Activated T-helper 9 cell treated with anti-CD3 and anti-CD28 coated beads, Interleukin-2, amount 50 U/mL, for 16 hours (primary cell): ENCODE measurements at places on chromosomes 2 and 18.

- no peak for DNase-seq
Observed at GRCh38 chr2:148720501-148721001, 76.0 kb downstream of the EPC2 start.

DNA sequence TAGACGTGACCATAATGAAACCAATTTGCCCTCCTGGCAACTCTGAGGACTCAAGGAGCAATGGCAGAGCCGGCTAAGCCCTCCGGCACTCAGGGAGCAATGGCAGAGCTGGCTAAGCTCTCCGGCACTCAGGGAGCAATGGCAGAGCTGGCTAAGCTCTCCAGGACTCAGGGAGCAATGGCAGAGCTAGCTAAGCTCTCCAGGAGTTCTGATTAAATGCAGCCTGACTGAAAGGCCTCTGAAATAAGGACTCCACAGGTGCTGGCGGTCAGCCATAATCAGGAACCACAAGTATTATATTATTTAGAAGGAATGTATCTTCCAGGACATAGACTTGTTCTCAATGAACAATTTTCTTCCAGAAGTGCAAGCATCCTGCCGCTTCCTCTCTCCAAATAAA lies 65.2 kb downstream of the C2orf76 start:
- no peak for DNase-seq

DNA sequence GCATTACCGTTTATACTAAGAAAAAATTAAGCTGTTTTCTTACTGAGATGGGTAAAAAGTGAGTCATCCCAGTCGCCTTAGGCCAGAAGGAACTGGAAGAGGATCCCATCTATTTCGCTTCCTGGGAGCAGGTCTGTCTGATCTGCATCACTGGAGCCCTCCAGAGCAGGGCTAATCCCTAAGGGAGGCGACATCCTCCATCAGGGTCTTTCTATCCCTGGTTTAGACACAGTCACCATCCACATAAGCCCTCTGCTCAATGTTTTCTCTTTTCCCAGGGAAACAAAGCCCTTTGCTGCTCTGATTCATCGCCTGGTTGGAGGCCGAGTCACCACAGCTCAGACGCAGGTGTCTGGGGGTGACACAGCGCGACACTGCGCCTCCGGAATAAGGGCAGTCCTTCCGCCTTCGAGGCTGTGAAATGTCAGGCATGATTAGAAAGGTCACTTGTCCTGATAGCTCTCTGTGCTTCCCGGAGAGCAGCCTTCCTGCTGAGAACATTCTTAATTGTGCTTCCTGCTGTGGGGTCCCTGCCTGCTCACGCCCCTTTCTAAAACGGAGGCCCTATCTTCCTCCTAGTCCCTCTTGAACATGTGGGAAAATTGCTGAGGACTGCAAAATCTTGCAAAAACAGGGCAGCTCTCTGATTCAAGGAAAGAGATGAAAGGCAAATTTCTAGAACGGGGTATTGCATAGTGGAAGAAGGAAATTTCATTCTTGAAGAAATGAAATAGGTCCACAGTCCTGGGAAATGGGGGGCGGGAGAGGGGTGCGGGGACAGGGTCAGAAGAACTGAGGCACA lies 56.3 kb downstream of the MARCHF4 start:
- DNase-seq, result no peak

DNA sequence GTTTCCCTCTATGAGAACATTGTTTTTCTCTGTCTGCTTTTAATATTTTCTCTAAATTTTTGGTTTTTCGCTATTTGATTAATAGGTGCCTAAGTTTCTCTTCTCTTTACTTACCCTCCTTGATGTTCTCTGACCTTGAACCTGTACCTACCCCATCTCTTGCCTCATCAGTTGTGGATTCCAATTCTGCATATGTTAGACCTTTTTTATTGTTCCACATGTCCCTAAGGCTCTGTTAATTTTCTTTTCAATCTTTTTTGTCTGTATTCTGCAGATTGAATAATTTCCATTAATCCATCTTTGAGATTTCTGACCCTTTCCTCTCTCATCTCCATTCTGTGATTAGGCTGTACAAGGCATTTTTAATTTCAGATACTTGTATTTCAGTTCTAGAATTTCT lies 23.1 kb downstream of the RELCH start:
- DNase-seq, result no peak

GRCh38 chr2:8511868-8512612 lies 169.8 kb upstream of the ID2 start:
- DNase-seq, result no peak

GRCh38 chr2:203820969-203821368 lies 46.6 kb upstream of the CTLA4 start:
- DNase-seq, result no peak

- DNase-seq, result no peak
Observed at GRCh38 chr2:28901202-28901601, 6.7 kb downstream of the WDR43 start.

DNA sequence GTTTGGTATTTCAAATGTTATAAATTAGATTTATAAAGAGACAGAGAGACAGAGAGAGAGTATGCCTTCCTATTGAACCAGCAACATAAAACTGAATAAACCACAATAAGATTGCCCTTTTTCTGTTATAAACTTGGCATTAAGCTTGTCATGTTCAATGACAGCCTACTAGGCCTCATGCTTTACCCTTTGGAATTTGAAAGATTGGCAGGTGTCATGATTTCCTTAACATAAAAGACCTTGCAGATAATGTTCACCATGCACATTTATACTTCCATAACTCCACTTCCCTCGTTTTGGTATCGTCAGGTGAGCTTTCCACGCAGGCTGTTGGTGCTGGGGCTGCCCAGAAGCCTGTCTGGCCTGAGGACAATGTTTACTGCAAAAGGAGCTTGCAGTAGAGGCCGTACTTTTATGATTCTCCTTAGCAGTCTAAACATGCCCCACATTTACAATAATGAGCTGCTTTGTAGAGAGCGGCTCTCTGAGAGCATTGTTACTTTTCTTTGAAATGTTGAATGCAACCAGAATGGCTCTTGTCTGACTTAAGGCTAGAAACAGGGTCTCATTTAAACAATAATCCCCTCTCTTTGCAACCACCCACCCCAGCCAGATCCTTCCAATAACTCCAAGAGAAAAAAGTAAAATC lies 379.1 kb upstream of the ATP5MC3 start:
- DNase-seq, result no peak

DNA sequence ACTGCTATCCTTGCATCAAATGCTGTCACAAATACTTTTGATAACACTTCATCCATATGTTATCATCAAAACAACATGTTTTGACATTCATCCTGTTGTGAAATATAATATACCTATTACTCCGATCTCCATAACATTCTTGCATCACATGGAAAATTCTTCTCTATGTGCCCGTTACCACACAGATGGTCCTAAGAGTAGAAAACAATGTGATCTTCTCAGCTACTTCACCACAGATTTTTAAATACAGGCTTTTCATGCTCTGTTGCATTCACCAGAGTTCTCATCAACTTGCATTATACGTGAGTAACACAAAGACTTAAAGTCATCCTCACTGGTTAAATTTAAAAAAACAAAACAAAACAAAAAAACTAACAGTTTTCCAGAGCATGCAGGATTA lies 1603.3 kb upstream of the ZEB2 start:
- DNase-seq, result no peak

DNA sequence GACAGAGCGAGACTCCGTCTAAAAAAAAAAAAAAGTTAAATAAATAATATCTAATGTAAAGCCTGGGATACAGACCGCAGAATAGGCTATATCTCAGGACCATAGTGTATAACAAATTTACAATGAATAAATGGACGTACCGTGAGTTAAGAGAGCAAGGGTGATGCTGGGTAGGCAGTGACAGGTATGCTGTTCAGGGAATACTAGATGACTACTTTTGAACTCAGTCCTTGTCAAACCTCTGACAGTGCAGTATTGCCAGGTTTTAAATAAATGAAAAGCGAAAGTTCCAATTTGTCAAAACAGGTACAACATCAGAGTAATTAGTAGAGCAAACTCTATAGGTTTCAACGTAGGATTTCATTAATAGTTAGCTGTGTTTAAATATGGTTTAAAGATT lies 76.8 kb downstream of the CALCRL start:
- DNase-seq, result no peak

DNA sequence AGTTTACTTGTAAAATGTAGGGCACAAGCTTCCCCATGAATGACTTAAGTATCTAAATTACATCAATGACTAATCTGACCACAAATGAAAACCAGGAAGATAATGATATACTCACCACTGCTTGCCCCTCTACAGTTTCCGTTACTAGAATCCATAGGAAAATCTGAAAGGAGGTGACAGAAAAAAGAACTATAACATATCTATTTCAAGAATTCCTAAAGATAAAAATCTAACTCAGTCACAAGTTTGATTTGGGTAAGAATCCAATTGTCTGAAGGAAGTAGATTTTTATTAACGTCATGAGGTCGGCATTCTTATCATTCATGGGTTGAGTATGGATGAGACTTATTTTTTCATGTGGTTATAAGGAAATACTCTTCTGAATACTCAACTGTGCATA lies 7.8 kb downstream of the FRZB start:
- no peak for DNase-seq

GRCh38 chr2:157893611-157894010 lies 17.5 kb upstream of the ACVR1 start:
- DNase-seq, result no peak

- no peak for DNase-seq
Observed at GRCh38 chr18:5024741-5025140, 172.3 kb downstream of the AKAIN1 start.

- DNase-seq, result no peak
Observed at GRCh38 chr2:102839668-102840388, 78.0 kb downstream of the TMEM182 start.

GRCh38 chr2:143899987-143900386 lies 619.9 kb downstream of the ZEB2 start:
- DNase-seq, result no peak

DNA sequence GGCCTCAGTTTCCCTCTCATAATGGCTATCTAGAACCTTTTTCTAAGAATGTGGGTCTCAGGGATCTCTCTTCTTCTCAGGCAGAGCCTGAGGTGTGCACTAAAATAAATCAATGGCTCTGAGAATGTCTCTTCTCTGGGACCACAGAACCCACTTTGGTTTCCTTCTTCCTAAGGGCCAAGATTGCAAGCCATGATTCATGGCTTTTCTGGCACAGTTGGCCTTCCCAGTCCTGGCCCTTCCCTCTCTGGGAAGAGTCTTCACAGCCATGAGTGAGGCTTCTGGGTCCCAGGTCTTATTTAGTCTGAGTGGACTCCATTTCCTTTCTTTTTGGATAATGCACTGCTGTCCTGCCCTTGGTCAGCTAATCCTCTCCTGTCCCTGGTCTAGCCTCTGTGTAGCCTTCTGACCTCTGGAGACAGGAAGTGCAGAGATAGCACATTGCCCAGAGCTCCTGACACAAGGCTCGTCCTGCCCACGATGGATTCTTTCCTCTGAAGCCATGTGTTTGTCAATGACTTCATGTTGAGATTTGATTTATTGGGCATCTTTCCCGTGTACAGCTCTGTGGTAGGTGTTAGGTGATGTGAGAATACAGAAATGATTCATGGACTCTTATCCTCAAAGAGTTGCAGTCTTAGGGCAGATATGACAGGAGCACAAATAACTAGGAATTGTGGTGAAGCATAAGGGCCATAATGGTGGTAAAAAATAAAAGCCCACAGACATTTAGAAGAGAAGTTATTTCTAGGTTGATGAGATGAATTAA lies 245.0 kb downstream of the CLIP4 start:
- no peak for DNase-seq

GRCh38 chr2:95069465-95069864 lies 44.0 kb downstream of the MAL start:
- DNase-seq, result no peak

- DNase-seq, result no peak
Observed at GRCh38 chr2:167293943-167294775, 405.9 kb downstream of the XIRP2 start.

DNA sequence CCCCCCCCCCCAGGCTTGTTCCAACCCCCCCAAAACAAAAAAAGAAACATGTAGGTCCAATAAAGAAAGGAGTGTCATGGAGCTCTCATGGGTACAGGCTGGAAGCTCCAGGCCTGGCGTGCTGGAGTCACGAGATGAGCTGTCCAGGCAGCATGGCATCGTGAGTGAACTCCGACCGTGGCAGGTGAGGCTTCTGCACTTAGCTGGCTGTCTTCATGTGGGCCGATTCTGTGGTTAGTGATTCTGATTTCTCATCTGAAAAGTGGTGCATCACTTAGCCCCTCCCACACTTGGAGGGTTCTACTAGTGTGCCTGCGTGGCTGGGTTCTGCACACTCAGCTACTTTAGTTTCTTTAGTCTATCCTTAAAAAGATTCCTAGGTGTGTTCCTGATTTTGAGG lies 126.4 kb upstream of the MGAT5 start:
- DNase-seq, result peak; percentile 54

- no peak for DNase-seq
Observed at GRCh38 chr2:37091873-37092272, 7.6 kb downstream of the GPATCH11 start.

DNA sequence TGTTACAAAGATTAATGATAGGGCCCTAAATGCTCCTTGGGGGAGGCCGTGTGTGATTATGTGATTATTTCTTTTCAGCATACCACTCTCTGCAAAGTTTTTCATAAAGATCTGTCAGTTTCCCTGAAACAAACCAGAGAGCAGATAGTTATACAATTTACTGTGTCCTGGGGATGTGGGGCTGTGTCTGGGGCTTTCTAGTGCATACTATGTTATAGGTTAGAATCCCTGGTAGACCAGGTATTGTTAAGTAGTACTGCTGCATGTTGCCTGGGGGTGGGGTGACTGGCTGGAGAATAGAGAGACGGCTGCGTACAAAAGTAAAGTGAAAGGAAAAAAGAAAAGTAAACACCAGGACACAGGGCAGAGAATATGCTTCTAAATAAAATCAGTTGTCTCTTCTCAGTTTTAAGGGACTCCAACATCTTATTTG lies 3.3 kb upstream of the CCBE1 start:
- no peak for DNase-seq

DNA sequence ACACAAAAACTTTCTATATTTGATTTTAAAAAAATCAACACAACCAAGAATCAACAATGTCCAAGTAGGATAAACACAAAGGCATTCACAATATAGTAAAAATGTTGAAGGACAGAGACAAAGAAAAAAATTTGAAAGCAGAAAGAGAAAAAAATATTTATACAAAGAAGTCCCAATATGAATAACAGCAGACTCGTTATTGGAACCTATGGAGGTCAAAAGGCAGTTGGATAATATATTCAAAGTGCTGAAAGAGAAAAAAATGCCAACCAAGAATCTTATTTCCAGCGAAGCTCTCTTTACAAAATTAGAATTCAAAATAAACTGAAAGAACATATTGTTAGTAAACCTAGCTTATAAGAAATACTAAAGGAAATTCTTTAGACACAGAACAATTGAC lies 859.5 kb downstream of the LRP1B start:
- no peak for DNase-seq

DNA sequence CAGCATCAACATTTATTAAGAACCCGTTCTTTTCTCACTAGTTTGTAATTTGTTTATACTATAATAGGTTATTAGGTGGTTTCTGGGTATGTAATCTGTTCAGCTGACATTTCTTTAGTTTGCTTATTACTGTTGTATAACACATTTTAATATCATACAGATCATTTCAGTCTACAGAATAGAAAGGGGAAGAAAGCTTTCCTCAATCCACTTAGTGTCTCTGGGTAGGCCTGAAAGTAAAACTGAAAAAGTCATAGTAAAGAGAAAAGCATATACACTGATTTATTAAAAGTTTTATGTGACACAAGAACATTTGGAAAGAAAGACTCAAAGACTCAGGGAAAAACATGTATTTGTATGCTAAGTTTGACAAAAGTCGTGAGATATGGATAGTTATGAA lies 16.8 kb upstream of the KCNJ3 start:
- DNase-seq, result no peak

GRCh38 chr2:17827785-17828184 lies 11.5 kb downstream of the MSGN1 start:
- no peak for DNase-seq
